ENCODE measurements at places on chromosomes 16 and 17.

DNA sequence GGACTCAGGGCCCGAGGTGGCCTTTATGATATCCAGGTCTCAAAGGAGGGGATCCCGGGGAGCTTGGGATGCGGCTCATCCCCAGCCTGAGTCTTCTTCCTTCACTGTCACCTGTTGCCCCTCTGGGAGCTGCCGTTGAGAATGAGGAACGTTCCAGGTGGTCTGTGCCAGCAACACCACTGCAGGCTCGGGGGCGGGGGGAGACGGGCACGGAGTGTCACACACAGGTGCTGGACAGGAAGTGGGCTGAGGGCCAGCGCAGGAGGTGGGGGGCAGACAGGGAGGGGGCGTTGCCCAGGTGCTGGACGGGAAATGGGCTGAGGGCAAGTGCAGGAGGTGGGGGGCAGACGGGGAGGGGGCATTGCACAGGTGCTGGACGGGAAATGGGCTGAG lies 28.2 kb downstream of the METRNL start:
- no peak for DNase-seq

DNA sequence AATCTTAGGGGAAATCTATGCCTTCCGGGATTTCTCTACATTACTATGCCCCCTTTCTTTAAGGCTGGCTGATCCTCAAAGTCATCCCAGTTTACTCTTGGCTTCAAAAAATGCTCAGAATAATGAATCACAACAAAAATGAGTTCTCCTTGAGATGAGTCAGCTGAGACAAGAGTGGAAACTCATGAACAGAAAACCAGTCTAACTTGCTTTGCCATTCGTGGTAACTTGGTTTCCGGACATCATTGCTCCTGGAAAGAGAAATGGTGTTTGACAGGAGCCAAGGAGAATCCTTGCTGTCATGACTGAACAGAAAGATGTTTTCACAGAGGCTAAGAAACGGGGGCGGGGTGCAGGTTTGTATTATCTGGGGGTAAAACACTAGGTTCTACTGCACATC lies 435.6 kb upstream of the DYNLRB2 start:
- DNase-seq: no peak

DNA sequence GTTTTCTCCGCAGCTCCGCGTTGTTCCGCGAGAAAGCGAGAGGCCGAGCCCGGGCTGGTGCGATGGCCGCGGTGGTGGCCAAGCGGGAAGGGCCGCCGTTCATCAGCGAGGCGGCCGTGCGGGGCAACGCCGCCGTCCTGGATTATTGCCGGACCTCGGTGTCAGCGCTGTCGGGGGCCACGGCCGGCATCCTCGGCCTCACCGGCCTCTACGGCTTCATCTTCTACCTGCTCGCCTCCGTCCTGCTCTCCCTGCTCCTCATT lies 404 bp downstream of the EMC6 start:
- no peak for DNase-seq

DNA sequence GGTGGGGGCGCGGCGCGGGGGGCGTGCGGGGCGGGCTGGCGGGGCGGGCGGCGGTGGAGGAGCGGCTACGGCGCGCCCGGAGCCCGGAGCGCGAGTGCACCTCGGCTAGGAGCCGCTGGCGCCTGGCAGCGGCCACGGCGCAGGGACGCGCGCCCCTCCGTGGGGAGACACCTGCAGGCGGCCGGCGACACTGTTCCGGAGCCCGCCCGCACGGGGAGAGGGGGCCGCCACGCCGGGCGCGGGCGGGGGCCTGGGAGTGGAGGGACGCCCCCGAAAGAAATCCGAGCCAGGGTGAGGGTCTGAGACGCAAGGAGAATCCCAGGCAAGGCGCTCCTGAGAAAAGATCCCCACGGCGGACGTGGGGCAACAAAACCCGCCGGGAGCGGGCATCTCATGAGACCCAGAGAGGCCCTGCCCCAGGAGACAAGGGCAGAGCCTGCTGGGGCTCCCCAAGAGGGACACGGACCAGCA lies at the start of gene GSG1L:
GSG1L (minus strand) TSS at position 124 of the 471 bp plus-strand sequence. CDS start 290 bp downstream, outside the sequence.
- DNase-seq: no peak

GRCh38 chr16:88384222-88385111 lies 1.7 kb downstream of the ZNF469 start:
- DNase-seq: no peak

GRCh38 chr17:78442648-78443218 lies 64.3 kb downstream of the PGS1 start:
- DNase-seq: no peak

DNA sequence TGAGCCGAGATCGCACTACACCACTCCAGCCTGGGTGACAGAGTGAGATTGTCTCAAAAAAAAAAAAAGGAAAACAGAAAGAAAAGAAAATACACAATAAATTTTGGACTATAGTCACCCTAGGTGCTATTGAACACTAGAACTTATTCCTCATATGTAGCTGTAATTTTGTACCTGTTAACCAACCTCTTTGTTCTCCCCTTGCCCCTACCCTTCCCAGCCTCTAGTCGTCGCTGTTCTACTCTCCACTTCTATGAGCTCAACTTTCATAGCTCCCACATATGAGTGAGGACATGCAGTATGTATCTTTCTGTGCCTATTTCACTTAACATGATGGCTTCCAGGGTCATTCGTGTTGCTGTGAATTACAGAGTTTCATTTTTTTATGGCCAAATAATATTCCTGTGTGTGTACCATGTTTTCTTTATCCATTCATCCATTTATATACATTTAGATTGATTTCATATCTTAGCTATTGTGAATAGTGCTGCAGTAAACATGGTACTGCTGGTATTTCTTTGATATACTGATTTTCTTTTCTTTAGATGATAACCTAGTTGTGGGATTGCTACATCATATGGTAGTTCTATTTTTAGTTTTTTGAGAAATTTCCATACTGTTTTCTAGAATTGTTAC lies 28.3 kb downstream of the VPS35L start:
- no peak for DNase-seq

DNA sequence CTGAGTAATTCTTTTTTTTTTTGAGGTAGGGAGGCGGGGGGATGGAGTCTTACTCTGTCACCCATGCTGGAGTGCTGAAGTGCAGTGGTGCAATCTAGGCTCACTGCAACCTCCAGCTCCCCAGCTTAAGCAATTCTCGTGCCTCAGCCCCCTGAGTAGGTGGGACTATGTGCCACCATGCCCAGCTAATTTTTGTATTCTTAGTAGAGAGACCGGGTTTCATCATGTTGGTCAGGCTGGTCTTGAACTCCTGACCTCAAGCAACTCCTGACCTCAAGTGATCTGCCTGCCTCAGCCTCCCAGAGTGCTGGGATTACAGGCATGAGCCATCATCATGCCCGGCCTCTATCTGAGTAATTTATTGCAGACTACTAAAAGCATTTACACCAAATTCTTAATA lies 19.4 kb downstream of the KPNB1 start:
- DNase-seq: no peak

DNA sequence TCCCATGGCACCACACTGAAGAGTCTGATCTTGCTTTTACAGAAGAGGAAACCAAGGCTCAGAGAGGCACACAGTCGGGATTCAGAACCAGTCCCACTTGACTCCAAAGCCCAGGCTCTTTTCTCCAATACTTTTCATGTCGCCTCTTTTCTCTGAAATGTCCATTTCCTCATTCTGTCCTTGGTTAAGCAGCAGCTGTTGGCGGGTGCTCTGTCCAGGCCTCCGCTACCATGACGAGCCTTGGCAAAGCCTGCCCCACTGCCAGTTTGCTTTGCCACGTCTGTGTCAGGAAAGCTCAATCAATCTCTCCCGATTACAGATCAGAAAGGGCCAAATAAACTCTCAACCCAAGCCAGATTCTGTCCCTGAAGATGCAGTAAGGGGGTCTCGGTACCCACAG lies 9.1 kb upstream of the CEP295NL start:
- DNase-seq: no peak

DNA sequence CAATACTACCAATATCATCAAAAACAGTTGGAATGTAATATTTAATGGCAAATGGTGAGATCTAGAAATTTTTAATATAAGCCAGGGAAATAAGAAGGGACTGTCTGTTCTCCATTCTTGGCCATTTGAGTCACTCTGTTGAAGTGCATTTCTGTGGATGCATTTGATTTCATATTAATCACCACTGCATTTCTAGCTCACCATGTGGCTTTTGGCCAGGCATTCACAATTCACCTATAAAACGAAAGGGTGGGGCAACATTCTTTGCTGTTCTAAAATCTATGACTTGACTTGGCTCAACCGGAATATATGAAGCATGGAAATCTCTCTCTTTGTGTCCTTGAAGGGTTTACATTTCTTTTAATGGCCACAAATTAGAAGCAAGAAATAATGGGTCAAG lies 483.0 kb downstream of the SLC39A11 start:
- DNase-seq: no peak

DNA sequence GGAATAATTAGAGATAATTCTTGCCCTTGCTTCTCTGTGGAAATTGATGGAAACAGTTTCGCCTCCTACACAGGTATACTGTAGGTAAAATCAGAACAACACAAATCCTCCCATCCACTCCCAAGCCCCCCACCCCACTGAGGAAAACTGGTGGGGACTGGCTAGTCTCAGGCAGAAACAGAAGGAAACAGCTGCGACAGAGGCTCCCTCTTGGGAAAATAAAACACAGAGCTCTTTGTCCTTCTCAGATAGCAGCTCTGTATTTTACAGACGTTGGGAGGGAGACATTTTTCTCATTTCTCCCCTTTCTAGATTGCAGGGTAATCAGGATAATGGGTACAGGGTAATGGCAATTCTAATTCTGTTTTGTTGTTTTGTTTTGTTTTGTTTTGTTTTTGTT lies 1.1 kb downstream of the SLFN13 start:
- no peak for DNase-seq

DNA sequence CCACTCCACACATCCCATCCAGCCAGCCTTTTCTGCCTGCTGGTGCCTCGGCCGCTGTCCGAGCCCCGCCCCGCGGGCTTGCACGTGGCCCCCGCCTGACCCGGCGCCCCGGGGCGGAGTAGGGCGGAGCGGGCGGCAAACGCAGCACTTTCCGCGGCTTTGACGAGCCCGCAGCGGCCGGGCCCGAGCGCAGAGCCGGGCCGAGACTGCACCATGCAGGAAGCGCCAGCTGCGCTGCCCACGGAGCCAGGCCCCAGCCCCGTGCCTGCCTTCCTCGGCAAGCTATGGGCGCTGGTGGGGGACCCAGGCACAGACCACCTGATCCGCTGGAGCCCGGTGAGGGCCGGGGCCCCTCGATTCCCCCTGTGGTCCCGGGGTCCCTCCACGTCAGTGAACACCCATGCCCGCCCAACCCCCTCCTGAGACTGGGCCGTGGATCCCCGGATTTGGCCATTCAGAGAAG lies at the start of gene HSF4:
HSF4 (plus strand) TSS at position 147 of the 463 bp plus-strand sequence; CDS start at position 214, 67 bp downstream.
- DNase-seq: no peak

DNA sequence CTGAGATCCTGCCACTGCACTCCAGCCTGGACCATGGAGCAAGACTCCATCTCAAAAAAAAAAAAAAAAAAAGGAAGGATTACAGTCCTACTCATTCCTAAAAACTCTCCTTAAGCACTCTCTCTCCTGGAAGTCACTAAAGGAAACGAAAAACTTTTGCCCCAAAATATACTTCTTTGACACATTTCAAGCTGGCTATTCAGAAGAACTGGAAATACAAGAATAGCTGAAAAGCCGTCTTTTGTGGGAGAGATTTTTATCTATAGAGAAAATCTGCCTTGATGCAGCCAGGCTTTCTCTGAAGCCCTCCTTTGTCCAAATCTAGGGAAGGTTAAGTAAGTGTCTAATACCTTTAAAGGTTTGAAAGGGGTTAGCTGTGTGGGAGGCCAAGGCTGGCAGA lies 16.9 kb upstream of the MARVELD3 start:
- DNase-seq: no peak

DNA sequence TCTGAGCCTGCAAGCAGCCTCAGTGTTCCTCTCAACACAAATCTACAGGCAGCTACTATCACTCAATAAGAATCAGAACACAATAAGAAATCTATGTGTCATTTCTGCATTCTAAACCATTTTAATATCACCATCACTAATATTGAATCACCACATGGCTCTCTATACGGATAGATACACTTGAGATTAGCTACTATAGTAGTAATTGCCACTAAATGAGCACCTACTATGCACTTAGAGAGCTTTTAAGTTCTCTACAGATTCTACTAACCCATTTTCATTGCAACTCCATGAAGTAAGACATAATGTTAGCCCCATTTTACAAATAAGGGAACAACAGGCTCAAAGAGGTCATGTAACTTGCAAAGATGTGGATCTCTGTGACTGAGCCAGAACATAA lies 132.8 kb upstream of the DYNLRB2 start:
- DNase-seq: no peak

DNA sequence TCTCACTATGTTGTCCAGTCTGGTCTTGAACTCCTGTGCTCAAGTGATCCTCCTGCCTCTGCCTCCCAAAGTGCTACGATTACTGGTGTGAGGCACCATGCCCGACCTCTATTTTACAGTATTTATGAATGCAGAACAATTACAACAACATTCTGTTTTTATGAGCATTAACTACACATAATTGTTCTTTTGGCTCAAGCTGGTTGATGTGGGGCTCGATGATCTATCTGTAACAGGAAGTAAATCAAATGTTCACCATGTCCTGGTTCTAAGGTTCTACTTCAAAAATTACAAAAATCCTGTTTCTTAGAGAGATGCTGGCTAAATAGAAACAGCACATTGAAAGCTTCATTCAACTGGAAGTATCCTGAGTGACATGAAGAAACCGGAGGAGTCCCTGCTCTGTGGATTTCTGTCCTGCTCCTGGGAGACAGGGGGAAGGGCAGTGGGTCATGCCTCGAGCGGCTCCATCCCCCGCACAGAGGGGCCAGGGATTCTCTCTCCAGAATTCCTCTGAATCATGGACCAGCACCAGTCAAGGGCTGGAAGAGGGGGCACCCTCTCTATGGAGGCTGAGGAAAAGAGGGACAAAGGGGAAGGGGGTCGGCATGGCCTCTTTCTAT lies 31.5 kb downstream of the FA2H start:
- peak; percentile 46 for DNase-seq

DNA sequence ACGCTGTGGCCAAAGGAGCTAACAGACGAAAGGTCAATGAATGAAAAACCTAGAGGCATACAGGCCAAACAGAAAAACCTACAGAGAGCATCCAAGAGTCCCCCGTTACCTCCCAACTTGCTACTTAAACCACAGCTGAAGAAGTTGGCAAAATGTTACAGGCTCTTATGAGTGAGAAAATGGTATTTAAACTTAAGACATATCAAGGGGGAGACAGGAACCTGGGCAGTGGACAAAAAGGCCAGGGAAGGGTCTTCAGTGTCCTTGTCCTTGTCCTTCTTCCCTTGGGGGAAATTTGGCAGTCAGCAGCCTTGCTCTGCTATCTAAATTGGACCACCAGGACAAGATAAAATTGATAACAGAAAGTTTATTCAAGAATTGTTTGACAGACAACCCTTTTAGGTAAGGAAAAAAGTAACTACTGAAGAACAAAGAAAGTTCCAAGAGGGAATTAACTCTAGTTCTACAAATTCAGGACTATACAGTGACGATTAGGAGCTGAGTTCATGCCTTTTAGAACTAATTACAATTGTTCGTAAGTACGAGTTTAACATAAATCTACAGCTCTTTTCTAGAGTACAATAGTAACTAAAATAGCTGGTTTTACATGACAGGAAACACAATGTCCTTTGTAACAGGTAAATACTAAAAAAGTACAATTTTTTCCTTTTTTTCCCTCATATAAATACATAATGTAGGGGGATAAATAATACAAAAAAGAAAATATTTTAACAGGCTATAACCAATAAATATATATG lies 3.8 kb upstream of the HOXB2 start:
- no peak for DNase-seq

GRCh38 chr16:69241926-69242325 lies 55.0 kb downstream of the SNTB2 start:
- no peak for DNase-seq
